Daoy (cell line): ENCODE measurements at places on chromosomes 4 and X. TPM values are rescaled to one million over a fixed set of nuclear protein-coding genes. Genes with fewer than 3 reads are reported as not detected.

DNA sequence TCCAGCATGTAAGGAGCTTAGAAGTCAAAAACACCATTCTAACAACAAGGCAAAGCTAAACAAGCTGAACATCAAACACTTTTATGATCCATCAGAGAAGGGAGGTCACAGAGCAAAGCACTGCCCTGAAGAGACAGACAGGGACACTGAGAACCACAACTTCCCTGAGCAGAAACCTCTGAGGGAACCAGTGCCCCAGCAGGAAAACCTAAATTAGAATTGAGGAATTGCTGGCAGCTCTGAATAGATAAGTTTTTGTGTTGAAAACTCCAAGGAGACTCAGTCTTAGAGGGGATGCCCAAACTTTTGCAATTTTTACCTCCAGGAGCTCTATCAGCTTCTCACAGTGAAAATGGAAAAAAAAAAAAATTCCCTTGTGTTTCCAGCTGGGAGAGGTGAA, 83.0 kb upstream of the MAPK10 start:
- DNase-seq = no peak

GRCh38 chr4:155164718-155165117, 43.7 kb upstream of the NPY2R start:
- DNase-seq = no peak

DNA sequence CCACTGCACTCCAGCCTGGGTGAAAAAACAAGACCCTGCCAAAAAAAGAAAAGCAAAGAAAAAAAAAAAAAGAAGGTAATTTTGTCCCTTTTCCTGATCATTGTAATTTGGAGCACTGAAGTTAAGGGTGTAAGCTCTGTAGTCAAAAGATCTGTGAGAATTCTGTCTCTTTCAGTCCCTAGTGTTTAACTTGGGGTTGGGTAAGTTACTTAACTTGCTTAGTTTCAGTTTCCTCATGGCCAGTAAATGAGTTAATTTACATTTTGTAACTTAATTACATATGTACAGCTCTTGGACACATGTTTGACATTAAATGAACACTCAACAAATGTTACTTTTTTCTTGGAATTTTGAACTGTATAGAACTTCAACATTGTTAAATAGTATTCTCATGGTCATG, 10.9 kb upstream of the UBE2K start:
- DNase-seq = no peak

Gene C4orf50
- not detected in 2 replicates for total RNA-seq

Gene FRG2
- 0.11 TPM in 1 of 2 replicates, not detected in the other for total RNA-seq

Gene SLC16A2
- total RNA-seq = 5.8 and 7.5 TPM in 2 replicates

Gene SLITRK4
- total RNA-seq = not detected in 2 replicates

DNA sequence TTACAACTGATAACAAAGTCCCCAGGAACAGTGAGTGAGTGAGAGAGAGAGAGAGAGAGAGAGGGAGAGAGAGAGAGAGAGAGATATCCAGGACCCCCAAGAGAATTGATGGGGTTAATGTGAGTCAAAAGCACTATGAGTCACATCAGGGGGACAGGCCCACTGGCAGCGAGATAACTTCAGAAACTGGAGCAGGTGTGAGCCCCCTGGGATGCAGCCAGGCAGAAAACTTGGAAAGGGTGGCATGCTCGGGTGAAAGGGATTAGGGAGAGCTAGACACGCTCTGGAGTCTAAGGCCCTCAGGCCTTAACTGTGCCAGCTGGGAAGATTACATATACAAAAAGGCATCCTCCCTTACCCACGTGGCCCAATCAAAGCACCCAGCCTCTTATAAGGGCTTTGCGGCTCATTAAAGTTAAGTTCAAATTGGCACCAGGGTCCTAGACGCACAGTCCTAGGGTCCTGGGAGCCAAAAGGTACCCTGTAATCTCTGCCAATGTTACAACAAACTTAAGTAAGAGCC, 841 bp downstream of the ACOT9 start:
- peak; percentile 77 for DNase-seq

Gene TRIM60
- not detected in 2 replicates for total RNA-seq

GRCh38 chr4:69668680-69669079, 15.6 kb upstream of the UGT2A1 start:
- no peak for DNase-seq

Gene WDR17
- total RNA-seq = 4.2 and 6.6 TPM in 2 replicates

Gene MAGEB16
- total RNA-seq = 0.34 TPM in 1 of 2 replicates, not detected in the other

GRCh38 chrX:48776818-48777439, 9.5 kb upstream of the GATA1 start:
- DNase-seq = no peak

DNA sequence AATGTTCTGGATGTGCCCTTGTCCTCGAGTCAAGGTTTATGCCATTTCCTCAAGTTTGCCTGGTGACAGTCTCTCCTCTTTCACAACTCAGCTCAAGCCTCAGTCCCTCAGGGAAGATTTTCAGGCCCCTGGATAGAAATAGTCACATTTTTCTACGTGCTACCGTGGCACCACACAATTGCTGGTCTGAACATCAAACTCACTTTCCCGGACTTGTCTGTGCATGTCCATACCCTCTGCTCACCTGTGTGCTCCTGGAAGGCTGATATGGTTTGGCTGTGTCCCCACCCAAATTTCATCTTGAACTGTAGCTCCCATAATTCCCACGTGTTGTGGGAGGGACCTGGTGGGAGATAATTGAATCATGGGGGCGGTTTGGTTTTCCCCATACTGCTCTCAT, 129.7 kb downstream of the HS3ST1 start:
- DNase-seq = no peak

- no peak for DNase-seq
Observed at GRCh38 chrX:68234171-68234910, 199.0 kb downstream of the OPHN1 start.
